ENCODE measurements at places on chromosomes 6 and 20. TPM values are rescaled to one million over a fixed set of nuclear protein-coding genes. Genes with fewer than 3 reads are reported as not detected.

IL20RA gene
- 0.40 TPM for total RNA-seq

HSPA12B gene
- total RNA-seq = 8.7 TPM

MCCD1 gene
- not detected for total RNA-seq

COL9A3 gene
- total RNA-seq = 0.99 TPM

ADTRP gene
- 0.87 TPM for total RNA-seq

SLC4A11 gene
- 5.2 TPM for total RNA-seq
